Stimulated activated CD8-positive, alpha-beta memory T cell treated with anti-CD3 and anti-CD28 coated beads, Interleukin-2, amount 100 ng/mL, for 1 hour (primary cell): ENCODE measurements at places on chromosomes 3 and 15.

GRCh38 chr15:83380682-83381081 lies 66.5 kb upstream of the SH3GL3 start:
- no peak for DNase-seq

DNA sequence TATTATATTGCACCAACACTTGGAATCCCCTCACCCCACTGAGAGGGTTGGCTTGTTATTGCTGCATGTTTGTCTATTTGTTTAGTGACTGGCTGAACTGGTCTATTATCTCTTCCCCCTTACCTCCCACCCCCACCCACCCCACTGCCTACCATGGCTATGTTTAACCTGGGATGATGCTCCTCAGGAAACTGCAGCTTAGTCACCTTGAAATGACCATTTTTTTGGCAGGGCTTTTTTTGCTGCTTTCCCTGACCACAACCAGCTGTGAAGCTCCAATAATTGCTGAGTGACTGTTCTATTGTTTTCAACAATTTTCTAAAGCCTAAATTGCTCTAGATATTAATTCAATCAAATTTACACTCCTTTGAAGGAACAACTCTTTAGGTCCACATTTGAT lies 137.9 kb upstream of the CADM2 start:
- no peak for DNase-seq

- no peak for DNase-seq
Observed at GRCh38 chr3:107404727-107405469, 27.7 kb downstream of the CCDC54 start.

DNA sequence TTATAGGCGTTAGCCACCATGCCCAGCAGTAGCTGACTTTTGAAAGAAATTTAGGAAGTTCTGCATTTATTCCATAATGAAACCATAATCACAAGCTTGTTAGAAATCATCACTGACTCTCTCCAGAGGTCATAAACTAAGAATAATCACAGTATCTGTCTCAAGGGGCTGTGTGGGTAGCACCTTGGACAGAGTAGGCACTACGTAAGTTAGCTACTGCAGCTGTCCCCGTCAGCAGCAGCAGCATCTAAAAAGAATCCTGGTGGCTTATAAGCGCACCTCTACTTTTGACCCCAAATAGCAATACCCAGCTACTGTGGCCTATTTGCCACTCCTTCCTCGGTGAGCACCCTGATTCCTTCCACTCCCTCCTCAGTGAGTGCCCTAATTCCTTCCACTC lies 57.8 kb upstream of the RPL35A start:
- no peak for DNase-seq

- no peak for DNase-seq
Observed at GRCh38 chr3:151526757-151527156, 65.9 kb upstream of the IGSF10 start.

DNA sequence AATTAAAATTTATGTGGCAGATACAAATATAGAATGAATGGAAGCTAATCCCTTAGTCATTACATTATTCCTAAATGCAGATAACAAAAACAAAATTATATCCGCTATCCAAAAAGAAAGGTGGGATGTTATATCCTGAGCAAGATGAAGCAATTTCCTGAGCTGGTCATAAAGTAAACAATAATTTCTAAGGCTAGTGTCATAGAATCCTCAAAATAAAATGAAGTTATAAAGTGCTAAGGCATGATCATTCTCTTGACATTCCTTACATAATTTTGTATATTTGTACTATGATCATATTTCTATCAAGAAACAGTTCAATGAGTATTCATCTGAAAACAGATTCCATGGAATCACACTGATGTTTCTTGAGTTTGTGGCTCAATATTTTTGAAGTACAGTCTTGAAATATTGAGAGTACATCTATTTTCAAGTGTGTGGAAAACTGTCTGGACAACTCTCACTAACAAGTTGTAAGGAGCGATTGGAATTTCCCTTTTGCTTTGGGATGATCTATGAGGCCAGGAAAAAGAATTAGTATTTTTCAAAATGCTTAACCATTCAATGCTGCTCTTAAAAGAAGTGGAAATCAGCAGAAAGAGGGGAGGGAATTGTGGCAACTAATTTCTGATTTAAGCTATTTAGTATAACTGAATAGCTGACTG lies 92.4 kb downstream of the ABI3BP start:
- no peak for DNase-seq

DNA sequence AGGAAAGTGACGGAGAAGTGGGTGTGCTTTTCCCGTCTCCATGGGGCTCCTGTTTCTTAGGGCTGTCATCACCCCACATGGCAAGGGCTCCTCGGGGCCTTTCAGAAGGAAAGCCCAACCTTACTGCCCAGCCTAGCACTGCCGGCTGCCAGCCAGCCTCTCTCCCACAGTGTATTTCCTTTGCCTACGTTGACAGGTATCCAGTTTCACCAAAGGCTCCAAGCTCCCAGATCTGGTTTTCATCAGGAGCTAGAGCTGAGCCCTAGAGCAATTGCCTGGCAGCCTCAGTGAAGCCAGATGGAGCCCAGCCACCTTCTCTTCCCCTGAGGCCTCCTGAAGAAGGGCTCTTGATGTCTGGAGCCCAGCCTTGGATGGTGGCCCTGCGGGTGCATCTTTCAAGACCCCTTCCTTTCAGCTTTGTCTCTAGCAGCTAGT lies 20.2 kb downstream of the CRABP1 start:
- DNase-seq: no peak

DNA sequence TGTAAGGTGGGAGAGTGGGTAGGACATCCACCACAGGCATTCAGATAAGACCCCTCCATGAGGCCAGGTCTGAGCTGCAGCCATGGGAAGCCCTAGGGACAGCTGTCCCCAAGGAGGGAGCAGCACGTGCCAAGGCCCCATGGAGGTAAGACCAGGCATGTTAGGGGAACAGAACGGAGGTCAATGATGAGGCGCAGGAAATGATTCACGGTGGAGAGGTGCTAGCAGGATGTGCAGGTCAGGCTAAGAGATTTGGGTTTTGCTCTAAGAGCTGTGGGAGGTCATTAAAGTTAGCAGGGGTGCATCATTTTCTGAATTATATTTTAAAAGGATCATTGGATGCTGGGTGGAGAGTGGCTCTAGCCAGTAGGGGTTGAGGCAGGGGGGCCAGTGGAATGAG lies 66.4 kb upstream of the SNRPA1 start:
- no peak for DNase-seq

- no peak for DNase-seq
Observed at GRCh38 chr3:73215281-73215680, 153.8 kb downstream of the EBLN2 start.

DNA sequence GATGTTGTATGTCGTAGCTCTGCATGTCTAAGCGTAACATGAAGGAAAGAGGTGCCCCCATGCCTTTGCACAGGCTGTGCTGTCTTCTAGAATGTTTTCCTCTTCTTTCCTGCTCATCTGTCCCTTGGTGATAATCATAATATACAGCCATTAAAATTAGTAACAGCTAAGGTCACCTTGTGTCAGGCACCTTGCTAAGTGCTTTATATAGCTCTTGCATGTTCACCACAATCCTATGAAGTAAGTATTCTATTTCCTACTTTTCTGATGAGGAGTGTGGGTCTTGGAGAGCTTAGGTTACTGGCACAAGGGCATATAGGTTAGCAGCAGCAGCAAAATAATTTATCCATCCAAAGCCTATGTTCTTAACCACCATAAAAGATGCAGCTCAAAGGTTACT lies 754.4 kb downstream of the NTRK3 start:
- DNase-seq: no peak

- no peak for DNase-seq
Observed at GRCh38 chr3:140375002-140375401, 302.9 kb upstream of the TRIM42 start.

DNA sequence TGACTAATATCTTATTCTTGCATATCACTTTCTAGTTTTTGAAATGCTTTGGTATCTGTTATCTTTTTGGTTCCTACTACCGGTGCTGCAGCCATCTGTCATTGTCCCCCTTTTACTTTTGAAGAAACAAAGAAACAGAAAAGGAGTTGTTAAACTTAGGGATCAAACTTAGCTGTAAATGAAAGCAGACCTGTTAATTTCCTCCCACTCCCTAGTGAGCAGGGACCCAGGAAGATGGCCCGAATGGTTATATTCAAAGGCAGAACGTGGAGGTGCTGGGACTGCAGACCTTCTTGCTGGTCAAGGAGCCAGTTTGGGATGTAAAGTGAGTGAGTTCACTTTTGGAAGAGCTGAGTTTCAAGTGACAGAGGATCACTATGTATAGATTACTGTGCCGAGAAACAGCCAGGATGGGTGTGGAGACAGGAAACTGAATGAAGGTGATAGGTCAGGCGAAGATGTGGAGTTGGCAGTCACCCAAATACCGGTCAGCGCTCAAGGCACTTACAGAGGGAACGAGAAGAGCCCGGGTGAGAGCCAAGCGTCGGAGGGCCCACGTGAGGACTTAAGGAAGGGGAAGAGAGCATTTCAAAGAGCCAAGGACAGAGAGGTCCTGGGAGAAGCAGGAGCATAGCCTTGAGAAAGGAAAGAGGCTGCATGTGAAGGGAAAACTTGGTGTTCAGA lies 20.1 kb downstream of the KBTBD8 start:
- no peak for DNase-seq

DNA sequence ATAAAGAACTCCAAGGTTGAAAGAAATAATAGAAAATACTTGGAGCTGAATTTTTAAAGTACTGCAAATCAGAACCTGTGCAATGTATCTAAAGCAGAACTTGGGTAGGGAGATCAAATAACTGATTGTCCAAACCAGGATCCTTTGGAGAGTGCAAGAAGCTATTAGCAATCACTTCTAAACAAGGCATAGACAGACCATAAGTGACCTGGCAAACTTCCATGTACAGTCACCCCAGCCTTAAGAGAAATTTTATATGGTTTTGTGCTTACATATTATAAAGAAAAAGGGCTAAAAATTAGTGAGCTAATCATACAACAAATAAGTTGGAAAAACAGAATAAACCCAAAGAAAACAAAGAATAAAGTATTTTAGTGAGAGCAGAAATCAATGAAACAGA lies 35.2 kb downstream of the ETV5 start:
- DNase-seq: no peak

GRCh38 chr3:108100906-108101660 lies 10.3 kb upstream of the CD47 start:
- DNase-seq: no peak

DNA sequence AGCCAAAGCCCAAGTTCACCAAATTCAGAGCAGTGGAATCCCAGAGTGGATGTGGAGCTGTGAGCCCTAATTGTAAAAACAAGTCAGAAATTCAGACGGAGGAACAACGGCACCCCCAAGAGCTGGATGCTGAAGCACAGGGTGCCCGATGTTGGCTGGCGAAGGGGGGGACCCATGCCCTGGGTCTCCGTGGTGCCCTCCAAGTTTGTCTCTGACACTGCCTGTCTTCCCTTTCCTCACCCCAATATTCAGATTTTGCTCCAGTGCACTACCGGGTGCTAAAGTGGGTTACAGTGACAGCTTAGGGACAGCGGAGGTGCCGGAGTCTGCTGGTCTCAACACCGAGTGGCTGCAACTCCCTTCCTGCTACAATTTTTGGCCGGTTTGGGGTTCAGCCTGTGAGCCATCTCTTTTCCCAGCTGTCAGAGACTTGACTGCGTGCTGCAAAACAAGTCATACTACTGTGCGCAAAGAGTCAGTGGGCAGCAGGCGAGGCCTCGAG lies 6.6 kb downstream of the GRIP2 start:
- DNase-seq: no peak

DNA sequence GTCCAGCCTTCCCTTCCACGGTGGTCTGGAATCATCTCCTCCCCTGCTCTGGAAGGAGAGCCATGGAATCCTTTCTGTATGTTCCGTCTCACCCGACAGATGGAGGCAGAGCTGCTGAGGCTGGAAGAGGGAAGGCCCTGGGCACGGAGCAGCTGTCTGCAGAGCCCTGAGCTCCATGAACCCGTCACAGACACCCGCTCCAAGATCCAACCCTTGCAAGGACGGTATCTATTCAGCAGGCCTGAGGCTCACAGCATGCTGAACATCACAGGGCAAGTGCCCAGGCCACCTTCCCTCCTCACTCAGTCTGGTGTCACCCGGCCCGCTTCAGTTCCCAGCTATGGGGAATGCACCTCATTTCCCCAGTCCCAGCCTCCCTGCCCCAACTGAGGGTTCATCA lies 103.9 kb downstream of the LRIG1 start:
- no peak for DNase-seq

GRCh38 chr3:31522152-31522551 lies 10.6 kb upstream of the STT3B start:
- no peak for DNase-seq

- DNase-seq: no peak
Observed at GRCh38 chr3:46926871-46927717, 49.5 kb downstream of the CCDC12 start.

DNA sequence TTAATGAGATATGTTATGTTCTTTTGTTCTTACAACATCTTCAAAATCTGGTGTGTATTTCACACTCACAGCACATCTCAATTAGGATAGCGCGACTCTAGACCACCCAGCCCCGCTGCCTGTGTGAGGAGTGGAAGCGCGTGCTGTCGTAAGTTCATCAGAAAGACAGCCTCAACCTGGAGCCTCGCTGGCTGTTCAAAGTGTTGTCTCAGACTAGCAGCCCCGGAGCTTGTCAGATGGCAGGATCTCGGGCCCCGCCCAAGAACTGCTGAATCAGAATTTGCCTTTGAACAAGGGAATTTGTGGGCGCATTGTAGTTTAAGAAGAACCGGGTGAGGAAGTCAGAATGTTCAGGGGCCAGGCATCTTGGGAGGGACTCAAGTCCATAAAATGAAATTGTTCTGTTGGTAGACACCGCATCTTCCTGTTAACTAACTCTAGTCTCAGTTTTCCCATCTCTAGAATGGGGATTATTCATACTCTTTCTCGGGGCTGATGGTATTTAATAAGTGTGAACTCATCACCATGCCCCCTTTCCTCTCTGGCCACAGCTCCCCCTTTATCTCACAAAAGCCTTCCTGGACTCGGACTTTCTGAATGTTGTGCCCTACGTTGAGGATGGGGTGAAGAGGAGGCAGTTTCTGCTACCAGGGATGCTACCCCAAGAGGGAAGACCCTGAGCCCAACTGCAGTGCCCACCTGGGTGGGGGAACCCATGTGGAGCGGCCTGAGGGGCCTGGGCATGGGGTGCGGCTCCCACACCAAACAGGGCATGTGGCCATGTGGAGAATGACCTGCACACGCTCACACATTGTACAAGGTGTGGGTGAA lies 40.4 kb downstream of the BHLHE40 start:
- DNase-seq: peak; percentile 29

GRCh38 chr3:123322866-123323265 lies 121.1 kb downstream of the SEC22A start:
- DNase-seq: no peak

GRCh38 chr3:72021531-72021930 lies 236.6 kb upstream of the PROK2 start:
- no peak for DNase-seq
